ENCODE measurements at places on chromosomes 13 and 19. TPM values are rescaled to one million over a fixed set of nuclear protein-coding genes. Genes with fewer than 3 reads are reported as not detected.

REXO1 gene
- 23.9 TPM for polyA plus RNA-seq

NKG7 gene
- 5.1 TPM for polyA plus RNA-seq

DNA sequence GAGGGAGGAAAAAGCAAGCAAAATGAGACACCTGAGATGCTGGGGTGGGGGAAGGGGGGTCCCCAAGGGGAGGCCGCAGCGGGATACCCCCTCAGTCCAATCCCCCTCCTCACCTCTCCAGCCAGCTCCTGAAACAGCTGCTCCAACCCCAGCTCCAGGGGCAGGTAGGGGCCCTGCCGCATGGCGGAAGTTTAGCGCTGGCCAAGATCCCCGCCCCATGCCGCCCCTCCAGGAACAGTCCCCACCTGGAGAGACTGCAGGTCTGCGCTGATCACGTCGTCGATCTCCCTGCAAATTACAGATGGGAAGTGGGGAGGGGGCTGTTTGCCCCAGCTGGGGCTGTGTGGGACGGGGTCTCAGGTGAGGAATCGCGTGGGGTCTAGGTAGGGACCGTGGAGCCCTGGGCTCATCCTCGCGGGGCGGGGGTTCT lies 9.0 kb downstream of the CAPN12 start:
- no peak for DNase-seq

GRCh38 chr13:102907886-102908515 lies 62.2 kb downstream of the ERCC5 start:
- no peak for DNase-seq

DNA sequence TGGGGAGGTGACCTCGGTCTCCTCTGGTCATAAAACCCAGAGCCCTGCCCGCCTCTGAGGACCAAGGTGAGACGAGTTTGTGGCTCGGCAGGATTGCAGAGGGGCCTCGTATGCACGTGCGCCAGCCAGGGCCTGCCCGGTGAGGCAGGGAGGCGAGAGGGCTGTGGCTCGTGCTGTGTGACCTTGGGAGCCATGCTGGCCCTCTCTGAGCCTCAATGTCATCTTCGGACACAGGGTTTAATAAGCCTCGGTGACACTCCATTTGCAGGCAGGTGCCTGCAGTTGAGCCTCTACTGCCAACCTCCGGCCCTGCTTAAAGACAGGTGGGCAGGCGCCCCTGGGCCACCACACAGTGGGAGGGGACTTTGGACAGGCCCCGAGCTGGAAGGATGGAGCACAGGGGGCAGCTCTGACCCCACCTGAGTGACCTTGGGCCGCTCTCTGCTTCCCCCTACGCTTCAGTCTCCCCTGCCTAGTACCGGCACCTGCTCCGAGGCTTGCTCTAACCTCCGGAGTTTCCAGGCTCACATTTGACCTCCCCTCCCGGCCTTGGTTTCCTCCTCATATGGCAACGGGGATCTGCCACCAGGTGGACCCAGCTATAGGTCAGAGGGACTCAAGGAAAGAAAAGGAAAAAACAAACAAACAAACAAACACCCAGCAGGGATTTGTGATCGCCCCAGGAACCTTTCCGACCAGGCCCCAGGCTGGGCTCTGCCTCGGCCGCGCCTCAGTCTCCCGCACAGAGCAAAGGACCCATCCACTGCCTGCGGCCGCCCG lies 3.1 kb downstream of the ZBTB7A start:
- DNase-seq: no peak
